Gastroesophageal sphincter (tissue), 4 donors: ENCODE measurements at places on chromosomes 3 and 15. TPM values are rescaled to one million over a fixed set of nuclear protein-coding genes. Genes with fewer than 3 reads are reported as not detected.

- no peak for ATAC-seq
Measured at GRCh38 chr3:89227634-89228033, 120.2 kb downstream of the EPHA3 start.

The PTX3 gene
- total RNA-seq, result 140 TPM

DNA sequence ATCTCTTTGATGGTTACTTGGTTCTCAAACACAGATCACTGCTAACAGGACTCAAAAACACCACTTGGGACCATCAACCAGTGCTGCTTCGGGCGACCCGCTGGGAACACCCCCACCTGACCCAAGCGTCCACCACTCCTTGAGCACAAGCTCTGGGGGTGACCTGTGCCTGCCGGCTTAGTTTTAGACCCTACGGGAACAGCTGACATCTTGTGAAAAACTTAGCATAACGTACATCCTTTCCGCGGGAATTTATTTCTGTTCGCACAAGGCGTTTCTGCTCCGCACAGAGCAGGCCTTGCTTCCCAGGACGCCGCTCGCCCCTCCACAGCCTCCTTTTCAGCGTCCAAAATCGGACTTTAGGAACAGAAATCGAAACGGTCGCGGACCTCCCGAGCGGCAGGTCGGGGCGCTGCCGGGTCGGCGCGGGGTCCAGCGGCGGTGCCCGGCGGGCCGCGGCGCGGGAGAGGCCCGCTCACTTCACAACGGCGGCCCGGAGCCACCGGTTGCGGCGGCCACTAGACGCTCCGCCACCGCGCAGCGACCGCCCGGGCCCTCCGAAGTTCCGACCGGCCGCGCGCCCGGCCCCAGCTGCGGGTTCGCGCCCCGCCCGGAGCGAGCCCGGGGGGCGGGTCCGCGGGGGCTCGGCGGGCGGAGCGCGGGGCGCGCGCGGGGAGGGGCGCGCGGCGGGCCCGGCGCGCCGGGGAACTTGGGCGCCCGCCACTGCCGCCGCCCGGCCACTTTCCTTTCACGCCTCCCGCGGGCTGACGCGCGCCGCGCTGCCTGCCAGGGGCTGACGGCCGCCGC lies 959 bp downstream of the SFMBT1 start:
- peak; percentile 81 for ATAC-seq

GRCh38 chr3:136187868-136188267 lies 8.3 kb downstream of the MSL2 start:
- ATAC-seq, result no peak

GRCh38 chr15:45603881-45604280 lies 16.7 kb downstream of the BLOC1S6 start:
- no peak for ATAC-seq

- ATAC-seq, result no peak
Measured at GRCh38 chr15:89303986-89304385, 30.6 kb downstream of the POLG start.

GRCh38 chr3:180749796-180750195 lies 70.5 kb upstream of the CCDC39 start:
- no peak for ATAC-seq

The ETV5 gene
- total RNA-seq, result 5.9 TPM

DNA sequence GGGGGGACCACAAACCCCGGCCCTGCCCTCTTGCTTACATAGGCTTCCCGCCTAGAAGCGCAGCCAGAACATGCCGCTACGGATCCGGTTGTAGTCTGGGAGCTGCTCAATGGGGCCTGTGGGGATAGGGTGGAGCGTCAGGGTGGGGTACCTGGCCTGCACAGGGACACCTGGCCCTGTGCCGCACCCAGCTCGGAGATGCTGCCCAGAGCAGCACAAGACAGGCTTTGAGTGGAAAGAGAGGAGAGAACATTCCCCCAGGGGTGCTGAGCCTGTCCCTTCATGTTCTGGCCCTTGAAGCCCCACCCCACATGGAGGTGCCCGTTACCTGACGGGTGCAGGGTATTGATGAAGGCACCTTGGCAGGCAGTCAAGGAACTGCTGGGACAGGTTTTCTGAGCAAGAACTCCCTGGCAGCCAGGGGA lies 4.0 kb upstream of the COL7A1 start:
- no peak for ATAC-seq

The OR5K2 gene
- not detected for total RNA-seq

- ATAC-seq, result no peak
Measured at GRCh38 chr3:178393824-178394223, 142.4 kb upstream of the KCNMB2 start.

- no peak for ATAC-seq
Measured at GRCh38 chr15:69070396-69070795, 55.9 kb downstream of the NOX5 start.

The TRIM71 gene
- total RNA-seq, result not detected

DNA sequence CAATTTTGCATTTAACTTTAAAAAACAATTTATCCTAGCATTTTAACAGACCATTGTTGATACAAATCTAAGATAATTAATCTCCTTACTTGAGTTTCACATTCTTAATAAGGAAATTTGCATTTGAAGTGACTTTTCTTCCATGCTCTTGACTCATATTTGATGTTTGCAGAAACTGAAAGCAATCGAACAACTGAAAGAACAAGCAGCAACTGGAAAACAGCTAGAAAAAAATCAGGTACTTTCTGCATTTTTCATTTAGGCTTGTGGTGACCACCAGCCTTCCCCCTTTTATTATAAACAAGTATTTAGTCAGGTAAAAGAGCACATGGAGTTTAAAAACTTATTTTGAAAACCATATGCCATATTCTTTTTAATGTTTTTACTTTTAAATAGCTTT lies 20.1 kb upstream of the SELENOT start:
- no peak for ATAC-seq

The OR4F6 gene
- not detected for total RNA-seq

The TATDN2 gene
- total RNA-seq, result 10.0 TPM

The CYP8B1 gene
- total RNA-seq, result not detected

DNA sequence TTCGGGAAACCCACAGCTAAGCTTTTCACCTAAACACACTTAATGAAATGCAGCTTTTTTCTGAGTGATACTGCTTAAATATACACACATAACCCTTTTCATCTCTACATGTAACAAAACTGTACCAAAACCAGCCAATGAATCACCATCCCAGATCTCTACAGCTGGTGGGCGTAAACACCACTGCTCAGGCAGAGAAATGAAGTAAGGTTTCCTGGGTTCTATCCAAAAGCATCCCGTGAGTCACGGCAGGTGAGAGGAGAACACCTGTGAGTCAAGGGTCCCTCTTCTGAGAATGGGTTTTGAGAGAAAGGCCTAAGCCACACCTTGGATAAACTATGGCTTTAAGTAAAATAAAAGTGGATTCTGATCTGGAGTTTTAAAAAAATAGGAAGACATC lies 2.6 kb downstream of the CLDN1 start:
- no peak for ATAC-seq

DNA sequence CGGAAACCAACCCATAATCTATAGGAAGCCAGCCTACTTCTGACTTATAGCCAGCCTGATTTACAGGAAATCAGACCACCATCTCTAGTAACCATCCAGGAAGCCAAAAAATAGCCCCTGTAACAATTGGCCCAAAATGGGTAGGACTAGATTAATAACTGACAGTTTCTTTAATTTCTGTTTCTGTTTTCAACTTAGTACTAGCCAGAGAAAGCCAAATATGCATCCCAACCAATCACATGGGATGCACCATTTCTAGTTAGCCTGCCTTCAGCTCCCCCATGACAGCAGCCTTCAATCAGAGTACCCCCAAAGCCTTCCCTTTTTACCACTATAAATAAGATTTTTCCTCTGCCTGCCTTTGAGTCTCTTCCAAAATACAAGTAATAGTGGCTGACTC lies 239.1 kb upstream of the GADL1 start:
- no peak for ATAC-seq

GRCh38 chr3:189772584-189772983 lies 141.4 kb downstream of the TP63 start:
- ATAC-seq, result no peak

GRCh38 chr3:31050296-31050695 lies 155.8 kb upstream of the GADL1 start:
- ATAC-seq, result no peak

DNA sequence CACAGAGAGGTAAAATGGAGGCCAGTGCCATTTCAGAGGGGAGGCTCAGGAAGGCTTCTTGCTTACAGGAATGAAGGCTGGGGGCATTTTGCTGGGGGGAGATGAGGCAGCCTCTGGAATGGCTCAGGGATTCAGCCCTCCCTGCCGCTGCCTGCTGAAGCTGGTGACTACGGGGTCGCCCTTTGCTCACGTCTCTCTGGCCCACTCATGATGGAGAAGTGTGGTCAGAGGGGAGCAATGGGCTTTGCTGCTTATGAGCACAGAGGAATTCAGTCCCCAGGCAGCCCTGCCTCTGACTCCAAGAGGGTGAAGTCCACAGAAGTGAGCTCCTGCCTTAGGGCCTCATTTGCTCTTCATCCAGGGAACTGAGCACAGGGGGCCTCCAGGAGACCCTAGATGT lies 39.9 kb downstream of the MESD start:
- ATAC-seq, result no peak

- ATAC-seq, result no peak
Measured at GRCh38 chr3:196207159-196207832, 3.9 kb downstream of the ZDHHC19 start.

GRCh38 chr3:97960993-97961766 lies 11.1 kb downstream of the RIOX2 start:
- ATAC-seq, result no peak

The CHRNB4 gene
- not detected for total RNA-seq

DNA sequence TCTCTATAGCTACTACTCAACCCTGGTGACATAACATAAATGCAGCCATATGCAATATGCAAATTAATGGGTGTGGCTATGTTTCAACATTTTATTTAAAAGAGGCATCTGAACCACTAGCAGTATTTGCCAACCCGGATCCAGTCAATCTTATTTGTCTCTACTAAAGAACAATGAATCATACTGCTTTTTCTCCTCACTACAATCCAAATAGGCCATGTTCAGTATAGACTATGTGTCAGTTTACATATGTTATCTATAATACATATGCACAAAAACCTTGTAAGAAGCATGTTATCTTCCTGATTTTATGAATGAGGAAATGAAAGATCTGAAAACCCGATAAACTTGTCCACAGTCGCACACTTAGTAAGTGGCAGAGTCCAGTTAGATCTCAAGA lies 125.7 kb downstream of the STAG1 start:
- no peak for ATAC-seq

The ZBTB47 gene
- total RNA-seq, result 117 TPM

DNA sequence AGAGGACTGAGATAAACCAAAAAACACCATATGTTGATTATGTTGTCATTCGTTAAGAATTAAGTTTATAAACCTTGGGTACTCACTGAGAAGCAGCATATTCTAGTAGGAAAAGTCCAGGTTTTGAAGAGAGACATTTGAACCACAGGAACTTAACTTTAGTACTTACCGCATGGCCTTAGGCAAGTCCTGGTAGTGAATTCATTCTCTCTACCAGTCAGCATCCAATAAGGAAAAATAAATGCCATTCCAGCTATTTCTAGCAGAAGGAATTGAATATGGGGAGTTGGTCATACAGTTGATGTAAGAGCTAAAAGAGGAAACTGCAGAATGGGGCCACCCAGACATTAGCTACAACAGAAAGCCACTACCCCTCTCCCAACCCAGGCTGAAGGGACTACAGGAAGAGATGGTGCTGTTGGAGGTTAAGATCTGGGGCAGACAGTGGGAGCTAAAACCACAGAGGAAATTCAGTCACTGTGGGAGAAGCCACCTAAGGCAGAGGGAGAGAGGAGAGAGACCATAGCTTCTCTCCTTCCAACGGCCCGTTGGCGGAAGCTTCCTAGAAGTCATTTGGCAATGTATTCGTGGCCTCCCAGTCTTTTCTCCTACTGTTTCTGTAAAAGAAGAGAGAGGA lies 133.8 kb upstream of the RARB start:
- no peak for ATAC-seq

DNA sequence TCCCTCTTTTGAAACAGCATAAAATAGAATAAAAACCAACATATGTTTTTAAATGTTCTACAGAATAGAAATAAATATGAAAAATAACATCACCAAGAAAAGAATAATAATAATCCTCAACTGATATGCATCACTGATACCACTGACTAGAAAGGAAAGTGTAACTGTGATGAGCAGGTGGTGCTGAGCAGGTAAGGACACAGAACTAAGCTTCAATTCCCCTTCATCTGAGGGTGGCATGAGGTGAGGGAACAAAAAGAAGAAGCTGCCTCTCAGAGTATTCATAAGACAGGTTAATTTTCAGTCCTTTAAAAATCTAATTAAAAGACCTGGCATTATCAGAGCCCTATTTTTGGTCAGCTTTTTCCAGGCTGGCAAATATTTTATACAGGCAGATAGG lies 216.3 kb downstream of the PLCH1 start:
- no peak for ATAC-seq

GRCh38 chr3:101195951-101196713 lies 124.2 kb downstream of the IMPG2 start:
- peak; percentile 63 for ATAC-seq

The SAMMSON gene
- 2.9 TPM for total RNA-seq

The CPNE9 gene
- total RNA-seq, result not detected

DNA sequence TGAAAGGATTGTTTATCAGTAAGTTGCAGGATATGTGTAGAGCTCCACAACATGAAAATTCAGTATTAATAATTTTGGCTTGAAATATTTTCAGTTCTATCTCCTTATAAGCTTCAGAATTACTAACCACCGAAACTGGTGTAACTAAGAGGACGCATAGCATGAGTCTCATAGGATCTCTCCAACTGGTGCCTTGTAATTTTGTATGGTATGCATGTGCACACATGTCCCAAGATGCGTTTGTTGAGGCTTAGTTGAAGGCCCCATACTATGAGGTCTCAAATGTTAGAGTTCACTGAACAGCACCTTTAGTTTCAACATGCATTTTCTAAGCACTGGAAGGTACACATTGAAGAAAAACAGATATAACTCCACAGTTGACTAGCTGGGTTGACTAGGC lies 195.4 kb downstream of the TP63 start:
- no peak for ATAC-seq

DNA sequence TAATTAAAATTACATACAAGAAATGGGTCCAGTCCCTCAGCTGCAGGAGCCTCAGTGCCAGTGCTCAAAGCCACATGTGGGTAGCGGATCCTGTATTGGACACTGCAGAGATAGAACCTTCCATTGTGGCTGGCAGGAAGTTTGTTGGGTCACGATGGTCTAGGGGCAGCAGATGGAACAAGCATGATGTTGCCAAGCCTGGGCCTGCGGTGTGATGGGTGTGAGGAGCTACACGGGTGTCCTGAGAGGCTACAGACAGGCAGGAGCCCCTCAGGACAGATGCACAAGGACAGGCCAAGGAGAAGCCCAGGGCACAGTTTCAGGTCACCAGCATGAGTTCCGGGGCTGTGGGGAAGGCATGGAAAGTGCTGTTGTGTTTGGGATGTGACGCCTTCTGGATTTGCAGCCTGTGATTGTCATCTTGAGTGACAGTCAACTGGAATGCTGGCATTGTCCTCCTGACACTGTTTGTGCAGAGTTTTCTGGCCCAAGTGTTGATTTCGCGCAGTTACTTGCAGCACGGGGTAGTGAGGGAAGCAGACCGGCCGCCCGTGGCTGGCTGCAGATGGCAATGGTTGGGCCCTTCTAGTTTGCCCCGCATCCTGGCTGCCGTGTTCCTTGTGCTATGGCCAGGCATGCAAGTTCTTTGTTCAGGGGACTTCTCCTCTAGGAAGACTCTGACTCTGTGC lies 177.1 kb downstream of the NSMCE3 start:
- no peak for ATAC-seq

The FILIP1L gene
- total RNA-seq, result 128 TPM
